NCI-H1092 (cell line): ENCODE measurements at places on chromosomes 4 and X.

- no peak for DNase-seq
Observed at GRCh38 chrX:47129899-47130358, 14.6 kb downstream of the NDUFB11 start.

DNA sequence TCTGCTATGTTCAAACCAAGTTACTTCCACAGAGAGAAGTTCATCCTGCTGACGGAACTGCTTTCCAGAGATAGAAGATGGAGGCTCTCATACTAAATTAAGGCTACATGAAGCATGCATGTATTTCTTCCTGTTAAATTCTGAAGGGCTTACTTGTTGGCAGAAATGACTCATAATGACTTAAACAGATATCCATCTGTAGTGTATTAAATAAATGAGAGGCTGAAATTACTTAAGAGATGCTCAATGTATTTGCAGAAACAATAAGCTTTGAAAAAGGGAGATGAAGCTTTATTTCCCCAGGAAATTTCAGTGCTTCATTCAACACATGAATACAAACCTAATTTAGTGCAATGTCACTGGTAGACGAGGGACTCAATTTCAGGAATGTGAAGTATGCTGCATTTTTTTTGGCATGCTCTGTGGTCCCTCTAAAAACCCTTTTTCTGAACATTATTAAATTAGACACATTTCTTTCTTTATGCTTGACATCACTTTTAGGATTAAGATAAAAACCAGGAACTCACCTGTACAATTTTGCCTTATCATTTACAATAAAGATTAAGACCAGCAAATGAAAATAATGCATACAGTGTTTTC is 759.1 kb upstream of the POU3F4 start:
- no peak for DNase-seq

- DNase-seq, result no peak
Observed at GRCh38 chr4:41307638-41308037, 50.9 kb downstream of the UCHL1 start.

DNA sequence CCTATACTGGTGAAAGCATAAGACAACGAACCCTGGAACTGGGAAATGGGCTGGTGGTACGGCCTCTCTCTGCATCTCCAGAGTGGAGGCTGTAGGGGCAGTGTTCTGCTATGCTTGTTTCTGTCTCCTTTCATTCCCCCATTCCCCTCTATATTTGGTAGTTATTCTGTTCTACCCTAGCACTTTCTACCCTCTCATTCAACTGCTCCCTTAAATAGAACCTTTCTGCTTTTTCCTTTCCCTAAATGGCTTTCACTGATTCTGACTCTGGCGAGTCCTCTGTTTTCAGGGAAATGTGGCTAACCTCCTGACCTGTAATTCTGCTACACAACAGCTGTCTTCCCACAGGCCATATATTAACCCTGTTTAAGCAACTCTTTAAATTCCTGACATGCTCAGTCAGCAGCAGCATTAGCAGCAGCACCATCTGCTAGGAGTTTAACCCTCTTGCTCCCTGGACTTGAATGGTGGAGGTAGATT is 94.2 kb downstream of the CXCL13 start:
- no peak for DNase-seq
